CD8-positive, alpha-beta memory T cell (primary cell): ENCODE measurements at places on chromosomes 11 and 22.

- no peak for DNase-seq
Measured at GRCh38 chr11:81219661-81220060, 1514.0 kb downstream of the FAM181B start.

- no peak for DNase-seq
Measured at GRCh38 chr11:130408901-130409300, 19.5 kb downstream of the ADAMTS8 start.

- DNase-seq, result no peak
Measured at GRCh38 chr11:122847466-122847865, 9.2 kb downstream of the CRTAM start.

- DNase-seq, result peak; percentile 55
Measured at GRCh38 chr11:119108146-119108856, 1.2 kb downstream of the C2CD2L start.

DNA sequence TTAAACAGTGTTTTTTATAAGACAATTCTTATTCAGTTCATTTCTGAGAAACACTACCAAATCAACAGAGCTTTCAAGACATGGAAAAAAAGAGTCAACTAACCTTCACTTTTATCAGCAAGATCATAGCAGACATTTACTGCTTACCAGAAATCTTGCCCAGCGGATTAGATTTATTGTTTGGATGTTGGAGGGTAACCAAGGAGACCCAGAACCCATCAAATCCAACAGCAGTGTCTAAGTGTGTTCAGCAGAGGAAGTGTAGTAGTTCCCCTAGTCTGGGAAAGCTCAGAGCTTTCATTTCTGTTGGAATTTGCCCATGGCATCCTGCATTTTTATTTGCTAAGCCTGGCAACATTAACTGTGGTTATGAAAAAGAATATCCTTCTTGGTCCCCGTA is 2.4 kb upstream of the PGM2L1 start:
- no peak for DNase-seq

GRCh38 chr22:49512487-49513165 is 315.0 kb downstream of the BRD1 start:
- no peak for DNase-seq

- DNase-seq, result no peak
Measured at GRCh38 chr11:47616726-47617416, 22.7 kb upstream of the C1QTNF4 start.

GRCh38 chr22:31853736-31854495 is 90.4 kb upstream of the YWHAH start:
- DNase-seq, result no peak

GRCh38 chr11:7593481-7593880 is 79.7 kb downstream of the PPFIBP2 start:
- DNase-seq, result no peak

DNA sequence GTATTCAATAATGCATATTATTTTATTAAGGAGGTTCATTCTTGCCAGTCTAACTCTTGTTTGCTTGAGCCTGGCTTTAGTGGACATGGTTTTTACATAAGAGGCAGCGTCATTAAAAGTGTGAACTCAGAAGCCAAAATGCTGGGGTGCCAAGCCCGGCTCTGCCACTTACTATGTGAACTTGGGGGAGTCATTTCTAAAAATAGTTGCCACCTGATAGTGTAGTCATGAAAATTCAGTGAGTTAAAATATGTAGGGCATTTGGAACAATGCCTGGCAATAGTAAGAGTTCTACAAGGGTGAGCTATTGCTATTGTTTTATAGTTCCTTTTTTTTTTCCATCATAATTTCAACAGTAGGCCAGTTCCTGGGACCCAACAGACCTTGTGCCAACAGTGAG is 49.9 kb downstream of the TENM4 start:
- no peak for DNase-seq

DNA sequence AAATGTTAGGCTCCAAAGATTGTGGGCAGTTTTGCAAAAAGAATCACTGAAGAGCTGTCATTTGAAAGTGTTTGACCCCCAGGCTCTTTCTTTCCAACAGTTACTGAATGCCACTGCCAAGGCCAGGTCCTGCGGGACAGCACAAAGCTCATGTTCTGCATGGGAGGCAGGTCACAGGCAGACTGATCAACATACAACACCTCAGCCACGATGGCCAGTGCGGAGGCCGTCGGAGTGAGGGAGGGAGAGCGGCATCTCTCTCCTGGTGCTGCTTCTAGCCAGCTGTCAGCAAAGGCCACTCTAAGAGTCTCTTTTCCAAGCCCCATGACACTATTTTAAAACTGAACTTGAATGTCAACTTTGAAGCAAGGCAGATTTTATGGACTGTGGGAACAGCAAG is 49.9 kb downstream of the ARFGAP3 start:
- DNase-seq, result no peak

GRCh38 chr11:117885777-117886176 is 9.3 kb upstream of the FXYD6 start:
- no peak for DNase-seq

DNA sequence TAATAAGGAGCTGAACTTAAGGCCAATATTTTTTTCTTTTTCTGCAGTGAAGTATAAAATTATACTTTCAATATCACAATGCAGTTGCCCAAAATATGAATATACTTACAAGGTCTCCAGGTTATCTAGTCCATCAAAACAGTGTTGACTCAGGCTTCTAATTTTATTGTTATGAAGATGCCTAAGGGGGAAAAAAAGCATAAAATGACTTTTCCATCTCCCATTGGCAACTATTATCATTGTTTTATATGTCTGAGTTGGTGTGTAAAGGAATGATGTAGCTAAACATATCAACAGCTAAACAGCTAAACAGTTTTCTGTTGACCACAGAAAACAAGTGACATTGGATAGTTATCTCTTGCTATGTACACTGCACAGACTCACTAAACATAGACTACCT is 21.2 kb upstream of the CCDC34 start:
- DNase-seq, result no peak

DNA sequence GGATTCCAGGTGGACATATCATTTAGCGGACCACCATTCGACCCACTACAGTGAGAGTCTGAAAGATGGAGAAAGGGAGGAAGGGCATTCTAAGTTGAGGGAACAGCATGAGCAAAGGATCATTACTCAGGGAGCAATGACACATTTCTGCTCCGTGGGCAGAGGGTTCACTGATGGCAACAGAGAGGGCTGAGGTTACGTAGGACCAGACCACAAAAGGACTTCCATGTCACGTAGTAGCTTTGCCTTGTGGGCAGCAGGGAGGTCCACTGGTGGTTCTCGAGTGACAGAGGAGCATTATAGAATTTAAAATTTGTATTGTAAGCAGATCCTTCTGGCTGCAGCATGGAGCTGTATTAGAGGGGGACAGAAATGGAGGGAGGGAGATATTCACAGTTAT is 109.7 kb upstream of the NAV2 start:
- no peak for DNase-seq

DNA sequence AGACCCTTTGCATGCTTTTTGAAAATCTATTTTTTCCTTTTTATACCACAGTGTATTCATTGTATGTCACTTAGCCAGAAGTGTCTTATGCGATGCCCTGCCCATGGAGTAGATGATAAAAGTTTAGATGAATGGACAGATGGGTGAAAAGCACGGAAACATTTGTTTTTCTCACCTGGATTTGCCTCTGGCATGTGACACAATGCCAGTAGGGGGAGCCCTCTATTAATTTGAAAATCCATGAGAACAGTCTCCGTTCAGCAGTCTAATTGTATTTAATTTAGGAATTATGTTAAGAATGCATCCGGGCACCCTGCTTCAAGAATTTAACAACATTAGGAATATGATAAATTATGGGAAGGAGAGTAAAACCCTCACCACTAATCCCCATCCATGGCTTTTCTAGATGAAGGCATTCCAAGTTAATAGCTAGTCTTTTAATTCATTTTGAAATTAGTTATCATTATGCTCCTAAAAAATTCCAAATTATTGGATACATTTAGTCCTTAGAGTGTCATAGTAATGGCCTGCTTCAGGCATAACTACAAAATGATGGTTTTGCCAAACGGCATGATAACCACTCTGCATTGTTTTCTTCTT is 55.3 kb upstream of the ALKBH3 start:
- DNase-seq, result no peak

GRCh38 chr11:34013898-34014571 is 37.5 kb upstream of the CAPRIN1 start:
- DNase-seq, result no peak

DNA sequence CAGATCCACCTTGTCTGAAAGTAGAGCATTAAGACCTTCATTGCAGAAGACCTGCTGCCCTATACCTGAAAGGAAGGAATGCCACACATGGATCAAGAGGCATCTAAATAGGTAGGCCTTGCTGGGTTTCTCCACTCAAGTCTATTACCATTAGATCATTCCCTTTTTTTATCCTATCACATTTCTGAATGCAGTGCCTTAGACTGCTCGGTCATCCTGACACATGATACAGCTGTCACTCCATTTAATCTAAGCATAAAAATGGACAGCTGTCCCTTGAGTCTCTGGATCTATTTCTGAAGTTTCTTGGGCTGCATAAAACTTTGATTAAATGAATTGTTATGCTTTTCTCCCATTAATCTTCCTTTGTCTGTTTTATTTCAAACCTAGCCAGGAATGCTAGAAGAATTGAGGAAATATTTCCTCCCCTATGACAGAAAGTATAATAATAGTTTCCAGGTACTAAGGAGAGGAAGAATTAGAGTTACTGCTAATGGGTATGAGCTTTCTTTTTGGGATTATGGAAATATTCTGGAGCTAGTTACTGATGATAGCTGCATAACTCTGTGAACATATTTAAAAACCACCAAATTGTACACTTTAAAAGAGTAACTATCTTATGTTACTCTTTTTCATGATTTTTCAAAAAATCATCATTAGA is 88.0 kb downstream of the DLG2 start:
- DNase-seq, result no peak

DNA sequence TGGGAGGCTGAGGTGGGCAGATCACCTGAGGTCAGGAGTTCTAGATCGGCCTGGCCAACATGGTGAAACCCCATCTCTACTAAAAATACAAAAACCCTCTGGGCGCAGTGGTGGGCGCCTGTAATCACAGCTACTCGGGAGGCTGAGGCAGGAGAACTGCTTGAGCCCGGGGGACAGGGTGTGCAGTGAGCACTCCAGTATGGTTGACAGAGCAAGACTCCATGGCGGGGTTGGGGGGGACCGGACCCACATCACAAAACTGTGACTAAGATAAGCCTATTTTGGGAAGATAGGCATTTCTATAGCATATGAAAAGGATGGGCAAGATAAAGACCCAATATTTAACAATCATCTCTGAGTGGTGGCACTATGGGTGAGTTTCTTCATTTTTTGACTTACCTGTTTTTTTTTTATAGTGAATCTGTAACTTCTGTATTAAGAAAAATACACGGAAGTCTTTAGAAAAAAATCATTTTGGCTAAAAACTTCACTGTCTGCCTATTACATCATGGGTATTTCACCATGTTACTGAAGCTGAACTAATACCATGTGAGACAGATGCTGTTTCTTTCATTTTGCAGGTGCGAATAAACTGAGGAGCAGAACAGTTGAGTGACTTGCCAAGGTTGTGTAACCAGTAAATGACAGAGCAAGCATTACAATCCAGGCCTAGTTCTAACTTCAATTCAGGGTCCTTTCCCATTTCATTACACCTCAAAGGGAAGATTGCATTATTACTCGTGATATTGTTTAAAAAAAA is 2.5 kb downstream of the CELF1 start:
- DNase-seq, result no peak

DNA sequence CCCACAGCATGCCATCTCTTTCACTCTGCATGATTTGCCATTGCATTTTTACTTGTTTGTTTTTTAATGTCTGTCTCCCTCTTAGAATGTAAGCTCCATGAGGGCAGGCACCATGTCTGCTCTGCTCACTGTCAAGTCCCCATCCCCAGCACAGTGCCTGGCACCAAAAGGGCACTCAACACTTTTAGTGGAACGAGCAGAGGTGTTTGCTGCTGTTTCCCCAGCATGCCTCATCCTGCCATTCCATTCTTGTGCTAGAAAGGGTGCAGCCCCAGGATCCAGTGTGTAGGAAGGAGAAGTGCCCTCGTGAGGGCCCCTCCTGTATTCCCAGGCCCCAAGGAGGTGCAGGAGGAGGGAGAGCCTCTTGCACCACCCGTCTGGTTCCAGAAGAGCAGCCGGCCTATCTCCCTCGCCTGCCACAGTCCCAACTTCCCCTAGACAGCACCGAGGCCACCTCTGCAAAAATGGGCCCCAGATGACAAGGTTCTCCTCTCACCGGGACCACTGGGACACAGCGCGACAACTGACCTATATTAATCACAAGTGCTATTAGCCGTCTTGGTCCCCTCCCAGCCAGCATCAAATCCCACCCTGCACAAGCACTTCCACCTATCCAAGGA is 33.3 kb upstream of the CACNG2 start:
- DNase-seq, result no peak

- DNase-seq, result no peak
Measured at GRCh38 chr11:65695459-65696241, 16.4 kb upstream of the KAT5 start.

GRCh38 chr22:17726928-17727897 is 47.1 kb downstream of the BID start:
- DNase-seq, result no peak

DNA sequence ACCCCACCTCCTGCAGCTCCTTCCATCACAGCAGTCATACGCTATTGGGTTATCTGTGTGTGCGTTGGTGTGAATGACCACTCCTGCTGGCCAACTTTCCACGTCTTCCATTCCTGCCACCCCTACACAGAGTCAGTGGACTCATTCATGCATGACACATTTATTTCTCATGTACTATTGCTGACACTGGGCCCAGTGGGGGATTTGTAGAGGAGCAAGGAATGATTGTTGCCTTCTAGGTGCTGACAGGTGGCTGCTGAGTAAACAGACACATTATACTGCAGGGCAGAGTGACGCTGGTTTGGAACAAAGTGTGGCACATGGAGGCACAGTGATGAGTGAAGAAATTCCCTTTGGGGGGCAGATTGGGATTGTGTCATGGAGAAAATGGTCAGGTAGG is 113.9 kb downstream of the CCDC81 start:
- no peak for DNase-seq

GRCh38 chr11:122523846-122524805 is 131.4 kb upstream of the UBASH3B start:
- no peak for DNase-seq

GRCh38 chr11:63908631-63909401 is 8.1 kb downstream of the RCOR2 start:
- DNase-seq, result no peak

DNA sequence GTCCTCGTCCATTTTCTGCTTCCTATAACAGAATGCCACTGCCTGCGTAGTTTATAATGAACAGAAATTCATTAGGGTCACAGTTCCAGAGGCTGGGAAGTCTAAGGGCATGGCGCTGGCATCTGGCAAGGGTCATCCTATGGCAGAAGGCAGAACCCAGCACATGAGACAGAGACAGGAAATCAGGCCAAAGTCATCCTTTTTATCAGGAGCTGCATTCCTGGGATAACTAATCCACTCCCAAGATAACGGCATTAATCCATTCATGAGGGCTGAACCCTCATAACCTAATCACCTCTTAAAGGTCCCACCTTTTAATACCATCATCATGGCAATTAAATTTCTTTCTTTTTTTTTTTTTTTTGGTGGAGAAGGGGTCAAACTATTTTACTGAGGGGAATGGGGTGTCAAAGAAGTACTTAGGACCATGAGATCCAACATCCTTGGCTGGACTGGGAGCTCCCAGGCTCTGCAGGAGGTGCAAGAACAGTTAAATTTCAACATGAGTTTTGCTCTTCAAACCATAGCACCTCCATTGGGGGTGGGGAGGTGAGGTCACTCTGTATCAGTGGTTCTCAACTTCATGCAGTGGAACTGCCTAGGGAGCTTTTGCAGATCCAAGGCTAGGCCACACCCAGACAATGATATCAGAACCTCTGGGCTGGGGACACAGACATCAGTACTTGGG is 4.4 kb downstream of the TMEM109 start:
- DNase-seq, result no peak
